ENCODE measurements at places on chromosomes 4 and X. TPM values are rescaled to one million over a fixed set of nuclear protein-coding genes. Genes with fewer than 3 reads are reported as not detected.

BEX1 gene
- 5.9 TPM for polyA plus RNA-seq

DNA sequence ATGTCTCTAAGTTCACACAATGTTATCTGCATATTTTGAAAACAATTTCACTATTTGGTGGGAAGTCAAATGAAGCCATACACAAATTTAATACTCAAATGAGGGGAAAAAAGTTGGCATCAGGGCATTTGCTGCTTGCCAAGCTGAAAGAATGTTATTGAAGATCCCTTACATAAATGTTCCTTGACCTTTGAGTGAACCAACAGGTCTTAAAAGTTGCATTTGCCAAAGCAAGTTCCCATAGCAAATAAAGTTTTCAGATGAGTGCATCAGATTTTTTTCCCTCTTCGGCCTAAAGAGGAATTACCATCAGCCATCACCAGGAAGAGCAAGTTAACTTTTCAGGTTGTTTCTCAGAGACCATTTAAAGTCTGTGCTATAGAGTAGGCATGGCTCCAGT is 115.9 kb downstream of the COX18 start:
- DNase-seq, result no peak

ABCG2 gene
- 0.12 TPM for polyA plus RNA-seq

DNA sequence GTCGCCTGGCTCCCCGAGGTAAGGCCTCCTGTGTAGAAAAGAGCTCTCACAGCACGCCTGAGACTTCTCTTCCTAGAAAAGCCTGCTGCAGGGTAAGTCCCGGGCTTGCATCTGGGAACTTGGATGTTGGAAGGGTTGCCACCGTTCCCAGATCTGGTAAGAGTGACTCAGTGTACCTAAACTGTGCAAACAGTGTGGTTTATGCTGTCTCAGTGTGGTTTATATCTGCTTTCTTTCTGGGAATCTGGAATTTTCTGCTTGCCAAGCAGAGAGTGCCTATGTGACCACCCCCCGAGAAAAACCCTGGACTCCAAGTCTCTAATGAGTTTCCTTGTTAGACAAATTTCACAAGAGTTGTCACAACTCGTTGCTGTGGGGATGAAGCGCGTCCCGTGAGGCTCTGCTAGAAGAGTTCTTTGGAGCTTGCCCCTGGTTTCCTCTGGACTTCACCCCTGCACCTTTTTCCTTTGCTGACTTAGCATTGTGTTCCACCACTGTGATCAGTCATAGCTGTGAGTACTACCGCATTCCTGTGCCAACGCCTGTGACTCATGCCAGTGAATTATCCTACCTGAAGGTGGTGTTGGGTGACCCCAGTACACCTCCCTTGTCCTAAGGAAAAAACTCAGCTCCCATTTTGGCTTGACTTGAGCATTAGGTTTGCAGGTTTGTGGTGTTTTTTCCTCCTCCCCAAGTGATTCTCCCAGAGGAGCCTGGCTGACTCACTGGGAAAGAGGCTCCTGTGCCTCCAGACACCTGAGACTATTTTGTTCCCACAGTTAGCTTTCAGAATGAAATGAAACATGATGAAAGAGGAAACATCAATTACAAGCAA is 14.5 kb downstream of the SLC2A9 start:
- DNase-seq, result no peak

CDS1 gene
- polyA plus RNA-seq, result 0.61 TPM

HSD17B13 gene
- 0.30 TPM for polyA plus RNA-seq

GRCh38 chr4:120561648-120562047 is 360.9 kb downstream of the PRDM5 start:
- no peak for DNase-seq

MAGEE2 gene
- not detected for polyA plus RNA-seq

DNA sequence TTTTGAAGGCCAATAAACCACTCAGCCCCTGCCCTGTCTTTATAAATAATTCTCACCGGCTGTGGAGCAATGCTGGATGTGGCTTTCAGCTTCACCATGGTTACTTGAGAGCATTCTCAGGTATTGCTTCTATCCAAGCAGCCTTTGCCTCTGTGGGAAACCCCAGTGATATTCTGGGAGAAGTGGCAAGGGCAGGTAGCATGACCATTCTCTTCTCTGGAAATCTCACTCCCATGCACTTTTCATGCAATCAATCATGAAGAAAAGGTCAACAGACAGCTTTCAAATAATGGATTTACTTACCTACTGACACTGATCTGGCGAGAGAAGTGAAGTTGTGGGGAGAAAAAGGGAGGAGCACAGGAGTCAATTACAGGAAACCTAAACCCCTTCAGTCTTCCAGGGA is 49.5 kb downstream of the UNC5C start:
- no peak for DNase-seq

GRCh38 chr4:70705183-70706043 is 16.4 kb upstream of the RUFY3 start:
- peak; percentile 94 for DNase-seq

LGI2 gene
- 1.2 TPM for polyA plus RNA-seq

DNA sequence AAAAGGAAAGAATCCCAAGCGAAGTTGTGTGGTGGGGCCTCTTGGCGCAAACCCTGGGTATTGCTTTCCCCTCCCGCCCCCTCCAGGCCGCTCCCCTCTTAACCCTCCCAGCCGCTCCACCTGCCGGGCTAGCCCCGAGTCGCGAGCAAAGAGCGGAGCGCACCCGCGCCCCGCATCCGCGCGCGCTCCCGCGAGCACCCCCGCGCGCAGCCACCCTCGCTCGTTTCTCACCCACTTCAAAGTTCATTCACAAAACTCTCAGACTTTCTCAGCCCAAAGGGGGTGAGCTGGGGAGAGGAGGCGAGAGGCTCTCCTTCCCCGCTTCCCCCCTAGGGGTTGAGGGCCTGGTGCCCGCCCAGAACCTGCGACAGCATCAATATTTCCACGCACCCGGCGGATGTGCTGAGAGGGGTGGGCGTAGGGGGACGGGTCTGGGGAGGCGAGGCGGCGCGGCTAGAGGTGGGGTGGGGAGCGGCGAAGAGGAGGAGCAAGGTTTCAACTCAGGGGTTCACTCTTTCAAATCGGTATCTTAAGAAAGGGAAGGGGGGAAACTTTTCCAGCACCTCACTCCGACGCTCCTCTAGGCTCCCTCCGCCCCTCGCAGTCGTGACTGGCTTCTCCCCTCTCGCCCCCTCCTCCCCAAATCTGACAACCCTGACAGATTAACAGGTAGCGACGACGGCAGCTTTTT is 1.8 kb downstream of the MAML3 start:
- peak; percentile 93 for DNase-seq

- DNase-seq, result no peak
Observed at GRCh38 chrX:31591355-31591754, 519.5 kb upstream of the FTHL17 start.

TRIM60 gene
- polyA plus RNA-seq, result not detected

GRCh38 chr4:41573502-41574001 is 35.6 kb downstream of the LIMCH1 start:
- DNase-seq, result no peak

GRCh38 chr4:113101669-113102068 is 52.2 kb downstream of the ANK2 start:
- DNase-seq, result no peak

Measured in spleen (tissue), 13 donors.